NCI-H2107 (cell line): ENCODE measurements at places on chromosomes 5 and 9.

DNA sequence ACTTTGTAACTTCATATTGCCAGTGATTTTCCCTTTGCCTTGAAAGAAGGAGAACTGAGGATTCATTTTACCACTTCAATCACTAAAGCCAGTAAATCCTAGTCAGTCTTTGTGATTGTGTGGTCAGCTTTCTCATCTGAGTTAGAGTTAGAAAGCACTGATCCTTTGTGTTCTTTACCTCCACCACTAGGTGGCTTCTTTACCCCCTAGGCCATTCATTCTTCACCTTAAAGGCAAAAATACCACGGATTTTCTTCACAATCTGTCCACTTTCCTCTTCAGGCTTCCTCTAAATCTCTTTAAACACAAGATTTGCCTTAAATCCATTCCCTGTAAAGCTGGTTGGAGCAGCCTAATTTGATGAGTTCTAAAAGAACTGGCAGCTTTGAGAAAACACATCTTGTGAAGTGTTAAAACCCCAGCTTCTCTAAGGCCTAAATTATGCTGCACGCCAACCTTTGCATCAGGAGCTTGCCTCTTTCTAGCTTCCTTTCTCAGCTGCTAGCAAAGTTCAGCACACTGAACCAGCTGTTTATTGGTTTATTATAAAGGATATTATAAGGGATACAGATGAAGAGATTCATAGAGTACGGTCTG is 20.4 kb downstream of the BDP1 start:
- no peak for DNase-seq

DNA sequence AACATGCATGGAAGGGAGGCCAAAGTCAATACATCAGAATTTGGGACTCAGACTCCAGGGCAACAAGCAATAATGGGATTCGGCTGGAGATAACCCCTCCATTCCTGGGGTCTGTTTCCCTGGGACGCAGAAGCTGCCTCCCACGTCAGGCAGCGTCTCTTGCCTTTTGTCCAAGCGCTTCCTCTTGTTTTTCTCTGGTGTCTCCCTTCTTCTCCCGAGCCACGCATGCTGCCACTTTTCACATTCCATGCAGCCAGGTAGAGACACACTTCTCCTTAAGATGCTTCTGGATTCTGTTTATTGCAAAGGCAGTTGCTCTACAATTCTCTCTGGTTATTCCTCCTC is 267.3 kb downstream of the AOPEP start:
- no peak for DNase-seq

- no peak for DNase-seq
Measured at GRCh38 chr9:33297432-33297831, 7.1 kb downstream of the NFX1 start.

DNA sequence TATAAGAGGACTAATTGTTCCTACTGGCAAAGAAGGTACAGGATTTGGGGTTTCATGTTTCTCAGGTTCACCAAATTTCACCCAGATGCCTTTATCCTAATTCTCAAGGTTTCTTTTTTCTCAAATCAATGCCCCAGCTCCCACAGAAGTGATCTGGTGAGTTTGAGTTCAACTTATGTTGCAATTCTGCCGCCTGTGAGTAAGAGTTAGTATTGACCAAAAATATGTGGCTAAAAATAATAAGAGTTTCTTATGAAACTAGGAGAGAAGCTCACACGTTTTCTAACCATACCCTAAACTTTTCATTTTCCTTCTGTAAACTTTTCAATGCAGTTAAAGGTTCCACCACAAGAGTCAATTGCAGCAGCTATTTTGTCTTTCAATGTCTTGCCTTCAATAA is 15.1 kb downstream of the SLCO6A1 start:
- no peak for DNase-seq

- DNase-seq, result no peak
Measured at GRCh38 chr9:130660326-130660682, 4.1 kb upstream of the PRDM12 start.

DNA sequence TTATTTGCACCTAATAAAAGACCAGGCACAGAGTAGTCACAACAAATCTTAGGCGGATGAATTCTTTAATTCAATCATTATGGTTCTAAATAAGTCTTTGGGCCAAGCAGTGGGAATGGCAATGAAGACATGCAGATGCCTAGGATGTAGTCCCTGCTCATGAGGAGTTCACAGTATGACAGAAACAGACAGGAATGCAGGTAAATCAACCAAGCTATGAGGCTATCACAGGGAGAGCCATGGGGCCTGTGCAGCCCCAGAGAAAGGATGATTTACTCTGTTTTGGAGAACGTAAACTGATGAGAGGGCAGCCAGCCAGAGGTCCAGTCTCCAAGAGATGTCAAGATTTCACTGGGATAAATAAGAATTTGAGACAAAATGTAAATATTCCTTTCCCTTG is 129.4 kb downstream of the TRIM32 start:
- no peak for DNase-seq

DNA sequence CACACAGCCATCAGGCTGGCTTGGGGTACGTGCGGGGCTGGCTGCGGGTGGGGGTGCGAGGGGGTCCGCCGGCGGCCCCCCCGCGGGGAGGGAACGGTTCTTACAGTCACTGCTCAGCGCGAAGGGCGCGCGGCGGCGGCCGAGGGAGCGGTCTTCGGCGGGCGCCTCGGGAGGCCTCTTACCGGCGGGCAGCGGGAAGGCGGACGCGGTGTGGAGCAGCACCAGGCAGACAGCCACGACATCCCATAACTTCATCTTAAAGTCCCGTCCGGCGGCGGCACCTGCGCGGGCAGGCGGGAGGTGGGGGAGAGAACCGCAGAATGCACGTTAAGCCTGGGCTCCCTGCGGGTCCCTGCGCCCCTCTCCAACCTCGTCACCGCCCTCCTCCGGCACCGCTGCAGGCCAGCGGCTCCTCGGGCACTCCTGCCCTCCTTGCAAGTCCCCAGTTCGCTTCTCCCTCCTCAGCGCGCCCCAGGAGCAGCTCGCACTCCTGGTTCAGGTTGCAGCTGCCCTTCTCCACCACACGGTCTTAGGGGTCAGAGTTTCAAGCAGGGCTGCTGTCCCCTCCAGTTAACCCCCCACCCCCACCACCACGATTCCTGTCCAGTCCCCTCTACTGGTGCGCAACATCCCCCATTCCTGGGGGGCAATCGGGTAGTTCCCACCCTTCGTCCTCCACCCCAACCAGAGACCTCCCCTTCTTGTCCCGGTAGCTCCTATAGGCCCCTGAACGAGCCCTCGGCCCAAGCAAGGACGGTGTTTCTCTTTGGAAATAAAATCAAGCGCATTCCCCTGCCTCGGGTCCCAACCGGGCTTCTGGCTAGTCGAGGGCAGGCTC is 5.1 kb downstream of the GDNF start:
- no peak for DNase-seq

DNA sequence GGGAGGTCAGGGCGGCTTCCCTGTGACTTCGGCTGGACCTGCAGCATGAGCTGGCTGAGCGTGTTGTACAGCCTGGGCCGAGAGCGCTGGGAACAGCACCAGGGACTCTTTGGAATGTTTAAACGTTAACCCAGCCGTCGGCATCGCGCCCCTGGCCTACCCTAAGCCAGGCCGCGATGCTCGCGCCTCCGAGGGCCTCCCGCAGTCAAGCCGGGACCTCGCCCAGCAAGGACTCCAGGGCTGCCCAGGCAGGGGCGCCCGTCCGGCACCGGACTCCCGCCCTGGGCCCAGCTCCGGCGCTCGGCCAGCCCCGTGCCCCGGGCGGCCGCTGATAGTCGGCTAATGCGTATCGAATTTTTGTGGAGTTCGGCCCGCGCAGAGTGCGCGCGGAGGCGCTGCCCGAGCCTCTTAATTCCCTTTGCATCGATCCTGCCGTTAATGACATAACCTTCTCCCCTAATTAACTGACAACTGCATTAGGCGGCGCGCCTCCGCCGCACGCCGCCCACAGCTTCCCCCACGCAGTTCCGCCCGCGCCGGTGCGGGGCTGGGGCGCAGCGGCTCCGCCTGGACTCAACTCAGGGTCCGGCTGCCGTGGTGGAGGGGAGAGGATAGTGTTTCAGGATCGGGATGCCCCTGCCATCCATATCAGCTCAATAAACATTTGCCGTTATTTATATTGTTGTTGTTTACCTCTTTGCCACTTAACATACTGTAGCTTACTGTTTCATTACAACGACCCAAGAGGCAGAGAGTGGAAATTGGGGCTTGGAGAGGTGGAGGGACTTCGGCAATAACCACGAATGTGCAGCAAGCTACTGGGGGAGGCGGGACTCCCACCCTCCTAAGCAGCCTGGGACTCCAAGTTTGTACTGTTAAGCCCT is 28.8 kb upstream of the CDC23 start:
- no peak for DNase-seq

DNA sequence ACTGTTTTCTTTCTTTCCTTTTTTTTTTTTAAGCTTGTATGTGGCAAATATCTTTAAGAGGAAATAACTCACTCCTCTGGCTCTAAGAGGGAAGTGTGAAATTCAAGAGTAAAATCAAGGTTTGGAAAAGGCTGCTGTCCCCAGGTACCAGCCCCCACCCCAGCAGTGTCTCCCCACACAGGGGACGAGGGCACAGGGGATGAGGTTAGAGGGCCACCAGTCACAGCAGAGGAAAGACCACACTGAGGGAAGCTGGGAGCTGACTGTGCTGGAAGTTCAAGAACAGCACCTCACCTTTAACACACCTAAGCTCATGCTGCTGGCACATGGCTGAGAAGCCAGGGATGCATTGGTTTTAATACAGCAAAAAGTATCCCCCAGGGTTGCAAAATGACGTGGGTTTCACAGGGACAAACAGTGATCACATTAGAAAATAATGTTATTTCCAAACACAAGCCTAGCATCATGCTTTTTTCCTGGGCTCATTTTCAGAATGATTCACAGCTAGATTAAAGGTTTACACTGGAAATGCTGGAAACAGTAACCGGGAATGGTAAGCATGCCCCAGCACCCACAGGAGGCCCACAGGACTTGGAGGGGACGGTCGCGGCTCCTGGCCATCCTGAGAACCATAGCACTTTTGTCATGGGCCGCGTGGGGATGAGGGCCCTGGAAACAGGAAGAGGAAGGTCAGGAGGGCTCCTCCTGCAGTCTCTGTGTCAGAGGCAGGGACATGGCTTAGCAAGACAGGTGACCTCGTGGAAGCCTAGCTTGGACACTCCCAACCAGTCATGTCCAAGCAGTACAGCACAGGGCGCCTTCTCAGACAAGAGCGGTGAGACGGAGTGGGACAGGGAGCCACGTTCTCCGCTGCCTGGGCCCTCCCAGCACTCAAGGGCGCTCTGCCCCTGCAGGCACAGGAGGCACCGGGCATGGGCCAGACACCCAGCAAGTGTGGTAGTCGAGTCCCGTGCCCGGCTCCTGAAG is 6.9 kb downstream of the LPCAT1 start:
- no peak for DNase-seq
